NCI-H446 treated with DMSO at 0.1 percent for 48 hours (cell line): ENCODE measurements at places on chromosomes 2 and 18.

GRCh38 chr2:40359811-40360210 lies 92.1 kb downstream of the SLC8A1 start:
- DNase-seq: no peak

- no peak for DNase-seq
These were observed 54.8 kb downstream of the LAMA1 start for GRCh38 chr18:7062811-7063210.

- DNase-seq: no peak
These were observed 48.7 kb downstream of the GREB1 start for GRCh38 chr2:11582612-11582861.

DNA sequence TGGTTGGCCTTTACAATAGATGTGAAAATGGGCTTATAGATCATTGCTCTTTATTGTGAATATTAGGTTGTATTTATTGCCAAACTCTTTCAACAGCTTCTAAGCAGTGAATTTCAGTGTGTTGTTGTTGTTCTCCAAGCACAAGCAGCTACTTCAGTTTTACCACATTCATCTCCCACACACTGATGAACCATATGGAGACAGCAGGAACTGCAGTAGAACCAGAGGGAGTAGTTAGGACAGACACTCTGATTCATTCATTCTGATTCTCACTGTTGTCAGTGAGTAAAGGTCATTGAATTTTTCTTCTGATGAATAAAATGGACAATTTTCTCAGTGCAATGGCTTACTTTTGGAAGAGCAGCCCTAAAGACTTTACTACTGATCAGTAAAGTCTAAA lies 40.2 kb downstream of the CCDC74A start:
- no peak for DNase-seq

- DNase-seq: no peak
These were observed 143.0 kb upstream of the MYCN start for GRCh38 chr2:15797231-15797938.
